ENCODE measurements at places on chromosomes 6 and 20.

GRCh38 chr6:44989391-44989790 lies 338.7 kb upstream of the RUNX2 start:
- no peak for DNase-seq

DNA sequence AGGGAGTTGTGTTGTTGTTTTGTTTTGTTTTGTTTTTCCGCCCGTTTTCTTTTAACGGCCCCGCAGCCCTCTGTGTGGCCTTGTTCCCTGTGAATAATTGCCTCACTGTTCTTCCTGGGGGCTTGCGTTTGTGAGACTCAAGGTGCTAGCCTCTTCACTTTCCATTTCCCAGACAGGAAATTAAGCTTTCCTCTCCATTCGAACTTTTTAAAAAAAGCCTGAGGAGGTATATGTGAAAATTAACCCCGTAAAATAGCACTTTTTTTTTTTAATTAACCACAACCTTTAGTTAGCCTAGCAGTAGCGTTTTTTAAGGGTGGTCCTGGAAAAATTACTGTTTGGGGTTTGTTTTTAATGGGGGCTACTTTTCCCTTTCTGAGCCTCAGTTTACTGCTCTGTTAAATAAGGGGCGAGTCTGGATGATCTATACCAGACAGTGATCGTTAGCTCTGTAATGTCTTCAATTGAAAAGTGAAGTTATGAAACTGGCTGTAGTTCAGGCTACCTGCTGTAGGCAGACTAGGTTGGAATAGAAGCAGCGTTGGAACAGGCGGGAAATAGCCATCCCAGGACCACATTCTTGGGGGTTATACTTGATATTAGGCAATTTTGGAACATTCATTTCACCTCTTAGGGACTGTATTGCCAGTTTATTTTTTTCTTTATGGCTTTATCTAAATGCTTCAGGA lies 1.7 kb downstream of the STX16 start:
- no peak for DNase-seq

DNA sequence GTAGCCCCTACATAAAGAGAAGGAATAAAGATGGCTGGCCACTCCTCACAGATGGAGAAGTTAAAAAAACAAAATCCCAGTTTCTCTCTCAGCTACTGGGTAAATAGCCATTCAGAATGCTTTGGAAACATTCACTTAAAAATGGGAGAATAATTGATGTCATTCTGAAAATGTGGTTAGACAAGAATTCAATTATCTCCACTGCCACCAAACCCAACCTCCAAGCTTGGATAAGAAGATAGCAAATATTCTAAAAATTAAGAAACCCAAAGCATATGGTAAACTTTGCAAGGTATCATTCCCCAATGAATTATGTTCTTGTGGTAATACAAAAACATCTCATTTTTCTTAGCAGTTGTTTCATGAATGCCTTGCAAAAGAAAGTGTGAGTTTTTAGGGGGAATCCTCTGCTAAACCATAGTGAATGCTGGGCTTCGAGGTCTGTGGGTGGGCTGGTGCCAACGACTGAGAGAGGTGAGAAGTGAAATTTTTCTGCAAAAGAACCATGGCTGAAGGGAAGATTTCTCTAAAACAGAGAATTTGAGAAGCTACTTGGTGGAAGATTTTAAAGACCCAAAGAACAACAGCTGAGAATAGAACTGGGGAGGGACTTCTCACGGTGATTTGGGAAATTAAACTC lies 497.9 kb upstream of the JARID2 start:
- DNase-seq = no peak

- DNase-seq = no peak
Measured at GRCh38 chr20:64244870-64245603, 10.5 kb upstream of the PCMTD2 start.

- no peak for DNase-seq
Measured at GRCh38 chr6:13135152-13135551, 193.2 kb downstream of the TBC1D7 start.

GRCh38 chr6:123962508-123962907 lies 158.8 kb downstream of the NKAIN2 start:
- peak; percentile 95 for DNase-seq

- DNase-seq = peak; percentile 68
Measured at GRCh38 chr6:170176898-170177771, 113.7 kb downstream of the DLL1 start.

GRCh38 chr20:59495894-59496510 lies 108.3 kb upstream of the PHACTR3 start:
- DNase-seq = peak; percentile 86

DNA sequence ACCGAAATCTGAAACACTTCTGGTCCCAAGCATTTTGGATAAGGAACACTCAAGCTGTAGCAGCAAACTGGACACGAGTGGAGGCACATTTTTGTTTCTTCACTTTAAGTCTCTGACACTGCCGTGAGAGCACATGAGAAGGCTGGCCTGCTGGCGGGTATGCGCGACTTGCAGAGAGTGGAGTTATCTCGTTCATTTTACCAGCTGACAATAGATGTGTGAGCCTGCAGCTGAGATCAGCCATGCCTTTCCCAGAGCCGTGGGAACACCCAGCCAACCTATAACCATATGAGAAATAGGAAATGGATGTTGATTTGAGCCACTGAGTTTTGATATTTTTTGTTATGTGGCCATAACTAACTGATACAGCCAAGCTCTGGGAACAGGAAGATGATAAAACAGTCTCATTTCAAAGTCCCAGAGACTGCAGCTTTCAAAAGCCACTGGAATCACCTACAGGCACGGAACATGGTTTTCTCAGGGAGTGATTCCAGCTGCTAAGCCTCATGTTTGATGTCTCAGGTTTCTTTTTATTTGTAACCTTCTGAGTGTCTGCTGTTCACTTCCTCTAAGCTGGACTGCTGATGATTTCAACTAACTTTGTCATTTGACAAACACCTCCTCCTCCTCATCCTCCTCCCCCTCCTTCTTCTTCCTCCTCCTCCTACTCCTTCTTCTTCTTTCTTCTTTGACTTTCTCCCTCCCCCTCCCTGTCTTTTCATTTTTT lies 28.6 kb upstream of the LAMP5 start:
- DNase-seq = no peak

GRCh38 chr20:35264755-35265154 lies 13.2 kb downstream of the MMP24OS start:
- no peak for DNase-seq

DNA sequence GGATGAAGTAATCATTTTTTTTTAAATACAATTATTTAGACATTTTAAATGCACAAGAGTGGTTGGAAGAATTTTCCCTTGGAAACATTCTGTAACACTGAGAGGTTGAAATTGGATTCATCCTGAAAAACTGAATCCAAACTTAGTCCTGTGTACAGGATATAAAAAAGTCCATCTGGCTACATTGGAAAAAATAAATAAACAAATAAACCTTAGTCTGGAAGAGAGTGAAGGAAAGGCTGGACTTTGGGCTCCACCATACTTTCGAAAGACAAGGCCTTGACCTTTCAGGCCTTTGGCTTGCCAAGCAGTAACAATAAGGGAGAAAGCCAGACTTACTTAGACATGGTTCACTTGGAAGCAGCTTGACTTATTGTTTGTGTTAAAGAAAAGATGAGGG lies 664.3 kb downstream of the TENT5A start:
- DNase-seq = no peak

- no peak for DNase-seq
Measured at GRCh38 chr6:106037060-106037459, 49.1 kb upstream of the PRDM1 start.

DNA sequence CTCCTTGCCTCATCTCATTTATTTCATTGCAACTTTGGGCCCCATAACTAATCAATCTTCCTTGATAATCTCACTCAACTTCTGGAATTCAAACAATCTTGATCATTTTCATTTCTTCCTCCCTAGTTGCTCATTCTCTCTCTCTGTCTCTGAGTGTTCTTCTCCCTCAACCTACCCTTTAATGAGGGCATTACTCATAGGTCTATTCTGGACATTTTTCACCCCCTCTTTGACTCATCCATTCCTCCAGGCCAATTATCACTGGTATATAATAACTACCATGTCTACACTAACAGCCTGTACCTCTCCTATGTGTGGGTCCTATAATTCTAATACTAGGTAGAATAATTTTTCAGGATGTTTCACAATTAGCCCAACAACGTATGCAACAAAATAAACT lies 78.8 kb downstream of the COL21A1 start:
- DNase-seq = no peak

- DNase-seq = no peak
Measured at GRCh38 chr6:14218519-14218800, 100.9 kb downstream of the CD83 start.

DNA sequence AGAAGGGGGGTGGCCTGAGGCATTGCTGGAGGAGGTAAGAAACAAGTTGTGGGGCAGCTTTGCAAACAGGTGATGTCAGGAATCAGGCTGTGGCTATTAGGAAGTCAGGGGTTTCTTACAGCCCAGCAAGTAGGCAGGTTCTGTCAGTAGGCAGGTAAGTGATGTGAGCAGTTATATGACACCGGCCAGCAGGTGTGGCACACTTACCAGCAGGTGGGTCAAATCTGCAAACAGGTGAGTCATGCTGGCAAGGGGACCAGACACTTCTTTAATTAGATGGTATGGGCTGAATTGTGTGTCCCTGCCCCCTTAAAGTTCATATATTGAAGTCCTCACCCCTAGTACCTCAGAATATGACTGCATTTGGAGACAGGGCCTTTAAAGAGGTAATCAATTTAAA lies 16.4 kb upstream of the ENPP4 start:
- no peak for DNase-seq

DNA sequence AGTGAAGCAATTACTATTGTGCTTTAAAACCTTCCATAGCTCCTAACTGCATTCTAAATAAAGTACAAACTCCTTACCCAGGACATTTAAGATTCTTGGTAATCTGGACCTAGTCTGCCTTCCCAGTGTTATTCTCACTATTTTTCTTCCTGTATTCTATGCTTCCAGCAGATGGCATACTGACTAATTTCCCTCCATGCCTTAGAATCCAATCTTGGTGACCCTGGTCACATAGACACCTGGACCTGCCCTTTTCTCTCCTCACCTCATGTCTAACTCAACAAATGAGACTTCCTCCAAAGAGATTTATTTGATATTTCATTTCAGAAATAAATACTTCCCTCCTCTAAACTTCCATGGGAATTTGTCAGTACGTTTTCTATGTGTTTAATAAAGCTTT lies 25.8 kb downstream of the ROS1 start:
- no peak for DNase-seq

DNA sequence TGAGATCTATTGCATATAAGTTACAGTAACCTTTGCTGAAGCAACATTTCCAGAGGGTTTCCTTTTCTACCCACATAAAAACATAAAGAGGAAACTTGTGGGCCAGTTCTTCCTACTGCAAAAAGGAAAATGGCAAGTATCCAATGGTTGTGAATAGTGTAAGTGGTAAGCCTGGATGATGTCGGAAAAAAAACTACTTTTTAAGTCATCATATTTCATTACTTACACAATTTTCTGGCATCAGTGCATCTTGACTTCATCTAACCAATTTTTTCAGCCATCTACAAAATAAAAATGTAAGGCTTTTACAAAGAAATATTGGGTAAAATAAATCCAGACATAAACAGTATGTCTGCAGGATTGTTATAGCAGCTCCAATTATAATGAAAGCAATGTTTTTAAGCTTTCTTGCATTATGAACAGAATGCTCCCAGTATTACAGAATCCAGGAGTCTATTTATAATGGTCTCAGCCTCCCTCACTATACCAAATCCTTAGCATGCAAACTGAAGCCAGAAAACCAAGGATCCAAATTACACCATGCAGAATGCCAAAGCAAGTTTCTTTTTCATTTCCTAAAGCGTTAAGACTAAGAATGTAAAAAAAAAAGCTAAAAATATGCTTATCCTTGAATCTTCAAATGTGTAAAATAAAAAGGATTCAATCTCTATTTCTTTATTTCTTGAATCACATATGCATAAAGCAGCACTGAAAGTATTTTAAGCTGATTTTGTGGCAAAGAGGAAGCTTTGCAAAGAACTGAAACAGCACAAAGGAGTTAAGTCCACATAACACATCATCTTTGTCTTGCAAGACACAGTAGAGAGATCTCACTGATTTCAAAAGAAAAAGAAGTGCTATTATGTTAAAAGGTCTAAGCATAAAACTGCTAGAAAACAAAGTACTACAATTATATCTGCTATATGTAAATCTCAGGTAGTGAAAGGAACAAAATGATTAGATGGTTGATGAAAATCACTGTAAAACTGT lies 126.8 kb upstream of the HMGCLL1 start:
- DNase-seq = no peak

- DNase-seq = no peak
Measured at GRCh38 chr6:149752600-149753373, 3.2 kb downstream of the PCMT1 start.

GRCh38 chr20:2917266-2917665 lies 44.0 kb downstream of the PTPRA start:
- DNase-seq = no peak

DNA sequence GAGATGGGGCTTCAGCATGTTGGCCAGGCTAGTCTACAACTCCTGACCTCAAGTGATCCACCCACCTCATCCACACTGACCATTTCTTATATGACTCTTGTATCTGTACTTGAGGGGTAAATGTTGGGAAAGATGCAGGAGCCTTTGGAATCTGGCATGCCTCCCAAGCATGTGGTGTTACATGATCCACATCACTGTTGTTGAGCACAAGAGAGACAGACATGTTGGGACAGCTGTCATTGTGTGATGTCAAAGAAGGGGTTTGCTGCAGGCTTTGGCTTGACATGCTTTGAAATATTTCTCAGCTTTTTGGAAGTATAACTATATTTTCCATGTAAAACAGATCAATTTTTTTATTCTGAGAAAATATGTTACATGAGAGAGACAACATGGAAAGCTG lies 139.9 kb downstream of the MOXD1 start:
- no peak for DNase-seq

- no peak for DNase-seq
Measured at GRCh38 chr6:11525468-11526155, 11.9 kb upstream of the TMEM170B start.

GRCh38 chr6:107122748-107123147 lies 7.4 kb upstream of the BEND3 start:
- DNase-seq = no peak

DNA sequence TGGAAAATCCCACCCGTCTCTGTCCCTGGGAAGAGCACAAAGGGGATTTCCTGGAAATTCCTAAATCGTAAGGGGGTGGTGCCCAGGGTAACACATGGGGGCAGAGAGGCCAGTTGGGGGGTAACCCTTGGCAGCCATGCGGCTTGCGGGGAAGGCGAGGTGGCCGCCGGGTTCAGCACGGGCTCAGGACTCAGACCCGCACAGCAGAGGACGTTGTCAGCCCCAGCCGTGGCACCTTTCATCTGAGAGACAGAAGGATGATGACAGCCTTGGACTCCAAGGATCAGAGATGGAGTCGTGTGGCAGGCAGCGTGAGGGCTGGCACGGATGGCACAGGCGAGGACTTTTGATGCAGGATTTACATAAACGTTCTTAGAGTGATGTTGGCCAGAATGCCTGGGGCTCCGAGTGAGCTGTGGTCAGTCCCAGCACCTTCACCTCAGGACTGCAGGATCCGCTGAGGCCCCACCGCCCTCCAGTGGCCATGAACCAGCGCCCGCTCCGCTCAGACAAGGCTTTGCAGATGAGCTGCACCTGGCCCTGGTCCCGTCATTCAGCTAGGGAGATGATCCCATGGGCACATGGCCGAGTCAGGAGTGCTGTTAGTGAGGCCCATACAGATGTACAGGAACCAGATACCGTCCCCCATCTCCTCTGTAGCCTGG lies 190.3 kb downstream of the TAF4 start:
- no peak for DNase-seq

GRCh38 chr20:22630701-22631100 lies 46.3 kb upstream of the FOXA2 start:
- peak; percentile 96 for DNase-seq

- DNase-seq = no peak
Measured at GRCh38 chr20:17572034-17572638, 2.3 kb downstream of the DSTN start.

- no peak for DNase-seq
Measured at GRCh38 chr20:22243067-22243466, 341.3 kb downstream of the FOXA2 start.

Data from SHP77 (cell line).